ENCODE measurements at places on chromosomes 2 and 18.

DNA sequence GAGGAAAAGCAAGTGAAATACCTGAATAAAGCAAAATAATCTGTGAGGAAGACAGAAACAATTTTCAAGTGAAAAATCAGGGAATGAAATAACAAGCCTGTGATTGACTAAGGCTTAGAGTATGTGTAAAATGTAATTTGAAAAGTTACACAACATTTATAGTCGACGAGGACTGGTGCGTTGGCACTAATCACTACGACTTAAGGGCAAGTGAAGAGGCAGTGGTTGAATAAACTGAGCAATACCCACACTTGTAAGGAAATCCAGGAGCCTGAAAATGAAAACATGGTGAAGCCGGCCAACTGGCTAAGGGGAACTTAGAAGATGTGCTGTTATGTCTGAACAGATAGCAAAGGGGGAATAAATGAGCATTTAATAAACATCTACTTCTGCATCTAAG lies 13.4 kb downstream of the DOK1 start:
- peak; percentile 74 for DNase-seq

GRCh38 chr18:74468547-74469061 lies 11.5 kb upstream of the DIPK1C start:
- peak; percentile 22 for DNase-seq

- no peak for DNase-seq
Observed at GRCh38 chr2:118340103-118340502, 251.8 kb downstream of the INSIG2 start.

DNA sequence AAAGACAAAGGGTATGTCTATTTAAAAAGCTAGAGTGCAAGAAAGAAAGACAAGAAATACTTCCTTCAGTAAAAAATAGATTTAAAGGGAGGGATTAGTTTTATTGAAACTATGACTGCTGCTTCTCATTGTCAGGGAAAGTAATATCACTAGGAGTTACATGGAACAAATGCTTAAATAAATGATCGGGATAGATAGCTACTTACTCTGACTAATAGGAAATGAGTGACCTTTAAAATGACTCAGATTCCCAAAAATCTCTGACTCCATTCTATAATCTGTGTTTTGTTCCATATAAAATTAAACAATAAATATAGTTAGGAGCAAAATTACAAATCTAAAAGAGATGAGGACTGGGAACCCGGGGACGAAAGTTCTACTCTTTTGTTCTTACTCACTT lies 669.3 kb downstream of the NR4A2 start:
- DNase-seq = no peak

DNA sequence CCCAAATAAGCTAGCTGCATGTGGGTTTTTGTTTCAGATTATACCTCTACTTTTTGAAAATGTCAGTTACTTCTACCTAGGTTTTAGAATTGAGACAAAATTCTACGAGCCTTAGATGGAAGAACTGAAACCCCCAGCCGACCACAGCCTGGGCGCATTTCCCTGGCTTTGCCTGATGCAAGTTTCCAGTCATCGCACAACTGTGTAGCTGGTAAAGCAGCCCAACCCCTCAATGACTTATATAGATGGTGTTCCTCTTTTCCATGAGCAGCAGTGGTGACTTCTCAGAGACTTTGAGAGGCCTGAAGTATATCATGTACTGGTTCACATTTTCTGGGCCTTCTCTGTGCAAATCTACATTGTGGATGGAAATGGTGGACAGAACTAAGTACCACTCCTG lies 515.4 kb upstream of the RAB6C start:
- DNase-seq = no peak

GRCh38 chr2:181686576-181687185 lies 6.4 kb upstream of the NEUROD1 start:
- DNase-seq = no peak

- DNase-seq = no peak
Observed at GRCh38 chr2:178844269-178844668, 37.0 kb upstream of the TTN start.

DNA sequence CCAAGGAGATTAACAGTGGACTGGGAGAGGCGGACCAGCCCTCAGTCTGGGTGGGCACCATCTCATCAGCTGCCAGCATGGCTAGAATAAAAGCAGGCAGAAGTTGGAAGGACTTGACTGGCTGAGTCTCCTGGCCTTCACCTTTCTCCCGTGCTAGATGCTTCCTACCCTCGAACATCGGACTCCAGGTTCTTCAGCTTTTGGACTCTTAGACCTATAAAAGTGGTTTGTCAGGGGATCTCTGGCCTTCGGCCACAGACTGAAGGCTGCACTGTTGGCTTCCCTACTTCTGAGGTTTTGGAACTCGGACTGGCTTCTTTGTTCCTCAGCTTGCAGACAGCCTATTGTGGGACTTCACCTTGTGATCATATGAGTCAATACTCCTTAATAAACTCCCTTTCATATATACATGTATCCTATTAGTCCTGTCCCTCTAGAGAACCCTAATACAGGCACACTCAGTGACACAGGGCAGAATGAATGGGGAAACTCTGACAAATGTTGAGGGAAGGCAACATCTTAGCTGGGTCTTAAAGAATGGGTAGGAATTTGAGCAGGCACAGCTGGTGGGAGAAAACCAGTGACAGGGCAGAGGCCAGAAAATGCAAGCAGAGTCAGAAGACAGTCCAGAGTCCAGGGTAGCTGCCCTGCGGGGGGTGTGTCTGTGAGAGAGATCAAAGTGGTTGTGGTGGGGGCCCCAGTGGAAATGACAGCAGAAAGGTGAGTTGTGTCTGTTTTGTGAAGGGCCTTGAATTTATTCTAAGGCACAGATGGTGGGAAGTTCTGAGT lies 108.1 kb upstream of the CD302 start:
- DNase-seq = no peak

DNA sequence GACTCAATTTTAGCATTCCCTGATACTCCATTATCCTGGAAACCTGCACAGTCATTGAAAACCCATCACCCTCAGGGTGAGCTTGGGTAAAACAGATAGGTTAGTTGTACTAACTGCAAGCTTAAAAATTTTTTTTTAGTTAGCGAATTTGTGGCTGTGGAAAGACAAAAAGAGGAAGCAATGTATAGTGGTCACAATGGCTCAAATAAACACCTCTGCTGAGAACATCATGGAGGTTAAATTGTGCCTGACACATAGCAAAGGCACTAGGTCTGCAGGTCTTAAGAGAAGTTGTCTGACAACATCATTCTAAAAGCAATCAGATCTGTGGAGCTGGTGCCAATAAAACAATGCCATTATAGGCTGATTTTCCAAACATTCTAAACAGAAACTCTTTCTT lies 84.4 kb upstream of the CAVIN2 start:
- DNase-seq = no peak

GRCh38 chr2:226601881-226602662 lies 197.5 kb downstream of the IRS1 start:
- DNase-seq = no peak

GRCh38 chr2:73852020-73852419 lies 23.3 kb downstream of the STAMBP start:
- peak; percentile 94 for DNase-seq

DNA sequence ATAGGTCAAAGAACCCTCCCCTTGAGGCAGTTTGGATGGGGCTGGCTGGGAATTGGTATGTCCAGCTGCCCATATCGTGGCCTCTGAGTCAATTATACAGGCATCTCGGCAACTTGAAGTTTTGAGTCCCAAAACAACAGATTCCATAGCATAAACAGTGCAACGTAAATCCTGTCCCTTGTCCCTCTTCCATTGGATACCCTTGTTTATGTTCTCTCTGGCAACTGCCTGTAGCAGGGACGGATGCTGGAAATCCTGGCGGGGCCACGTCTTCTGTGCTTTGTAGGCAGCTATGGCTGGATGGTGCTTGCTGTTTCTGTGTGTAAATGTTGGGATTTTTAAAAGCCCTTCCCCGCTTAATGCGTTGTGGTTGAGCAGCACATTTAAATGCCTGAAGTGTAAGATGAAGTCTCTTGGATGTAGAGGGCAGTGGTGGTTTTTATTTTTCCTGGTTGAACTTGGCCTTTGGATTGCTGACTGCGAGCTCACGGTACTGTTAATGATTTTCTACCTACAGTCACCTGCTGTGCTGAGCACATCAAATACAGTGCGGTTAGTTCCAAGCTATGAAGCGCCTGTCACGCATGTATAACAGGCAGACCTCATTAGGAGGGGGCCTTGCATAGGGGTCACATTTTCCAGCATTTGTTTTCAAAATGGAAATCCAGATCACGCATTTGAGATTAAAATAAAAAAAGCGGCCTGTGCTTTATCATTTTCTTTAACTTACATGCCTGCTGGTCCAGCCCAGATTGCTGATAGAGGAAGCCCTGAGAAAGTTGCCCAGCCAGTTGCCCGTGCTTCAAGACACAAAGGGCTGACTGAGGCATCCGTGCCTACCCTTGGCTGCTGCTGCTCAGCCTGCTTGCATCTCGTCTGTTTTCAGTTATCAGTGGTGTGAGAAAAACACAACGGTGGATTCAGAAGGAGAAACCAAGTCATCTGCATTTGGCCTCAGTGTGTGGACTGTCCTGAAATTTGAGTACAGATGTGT lies 84.7 kb downstream of the NEDD4L start:
- no peak for DNase-seq

DNA sequence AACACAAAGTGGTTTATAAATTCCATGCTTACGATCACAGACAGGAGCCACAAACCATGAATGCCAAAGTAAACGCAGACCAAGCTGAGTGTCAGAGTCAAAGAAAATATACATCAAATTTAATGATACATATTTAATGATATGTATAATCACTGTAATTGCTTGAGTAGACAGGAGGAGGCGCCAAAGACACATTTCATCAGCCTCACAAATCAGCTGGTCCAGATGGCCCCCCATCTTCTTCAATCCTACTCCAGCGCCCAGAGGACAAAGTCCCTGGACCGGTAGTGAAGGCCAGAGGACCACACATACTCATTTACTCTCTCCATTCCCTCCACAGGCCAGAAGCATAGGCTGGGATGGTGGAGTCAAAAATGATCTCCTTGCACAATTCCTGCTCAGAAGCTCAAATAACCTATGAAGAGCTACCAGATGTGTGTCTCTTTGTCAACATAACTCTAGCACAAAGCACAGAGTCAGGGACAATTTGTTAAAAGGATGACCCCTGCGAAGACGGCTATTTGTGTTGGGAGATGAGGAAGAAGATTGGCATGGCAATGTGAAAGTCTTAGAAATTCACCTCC lies 149.3 kb upstream of the PGAP1 start:
- DNase-seq = no peak

DNA sequence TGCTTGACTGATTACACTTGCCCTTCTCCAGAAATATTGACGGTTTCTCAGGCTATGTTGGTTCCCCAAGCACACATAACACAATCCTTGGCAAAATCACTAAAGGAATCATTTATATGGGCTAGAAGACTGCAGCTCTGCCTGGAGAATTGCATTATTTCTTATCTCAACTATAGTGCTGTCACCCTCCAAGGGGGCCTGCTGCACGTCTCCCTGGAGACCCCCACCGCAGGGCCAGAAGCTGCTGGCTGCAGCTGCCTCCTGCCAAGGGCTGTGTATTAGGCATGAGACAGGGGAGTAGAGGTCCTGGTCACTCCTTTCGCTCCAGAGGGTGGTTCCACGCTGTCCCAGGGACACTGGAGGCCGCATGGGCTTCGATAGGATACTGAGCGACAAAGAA lies 76.6 kb downstream of the LRRC30 start:
- DNase-seq = no peak

GRCh38 chr18:57954935-57955334 lies 89.1 kb upstream of the NEDD4L start:
- no peak for DNase-seq

DNA sequence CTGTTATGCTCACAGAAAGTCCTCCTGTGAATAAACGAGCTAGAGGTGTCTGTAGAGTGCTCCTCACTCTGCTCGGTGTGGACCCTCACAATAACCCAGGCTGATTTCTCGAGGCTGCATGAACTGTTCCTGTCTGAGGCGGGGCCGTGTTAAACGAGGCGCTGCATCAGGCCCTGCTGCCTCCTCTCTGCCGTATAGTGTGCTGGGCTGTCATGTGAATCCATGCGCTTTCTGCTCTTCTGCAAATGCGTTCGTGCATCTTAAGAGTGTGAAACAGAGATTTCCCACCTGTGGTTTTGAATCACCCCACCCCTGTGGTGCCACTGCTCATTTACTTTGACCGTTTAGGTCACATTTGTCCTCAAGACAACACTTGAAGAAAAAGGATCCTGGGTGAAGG lies 26.2 kb downstream of the TRAF3IP1 start:
- DNase-seq = no peak

DNA sequence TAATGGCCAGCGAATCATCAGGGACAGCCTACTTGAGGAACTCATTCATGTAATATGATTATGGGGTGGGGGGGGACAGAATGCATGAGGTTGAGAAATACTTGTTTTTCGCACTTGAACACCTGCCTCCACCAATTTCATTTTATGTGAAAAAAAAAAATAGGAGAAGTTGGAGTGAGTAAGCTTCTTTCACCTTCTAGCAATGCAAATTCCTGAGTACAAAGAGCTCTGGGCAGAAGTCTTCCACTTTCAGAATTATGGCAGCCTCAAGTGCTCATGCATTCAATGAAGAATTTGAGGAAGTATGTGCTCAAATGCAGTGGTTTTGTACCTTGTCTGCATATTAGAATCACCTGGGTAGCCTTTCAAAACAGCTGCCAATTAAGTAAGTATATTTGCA lies 40.1 kb upstream of the GPD2 start:
- no peak for DNase-seq

DNA sequence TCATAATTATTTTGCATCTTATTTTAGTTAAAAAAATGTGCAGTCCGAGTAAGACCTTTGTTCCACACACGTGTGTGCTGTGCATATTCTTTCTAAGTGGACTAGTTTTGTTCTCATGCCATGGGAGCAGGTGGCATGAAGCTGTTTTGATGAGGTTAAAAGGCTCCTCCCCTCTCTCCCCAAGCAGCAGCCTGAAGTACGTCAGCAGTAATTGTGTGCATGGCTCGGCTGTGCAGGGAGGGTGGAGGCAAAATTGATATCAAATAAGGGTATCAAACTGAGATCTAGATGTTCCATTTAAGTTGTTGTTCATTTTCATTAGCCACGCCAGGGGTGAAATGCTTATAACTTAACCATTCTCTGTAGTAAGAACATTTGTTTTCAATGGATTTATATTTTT lies at the start of gene NYAP2:
TSS of gene NYAP2 (plus strand) at position 207 of the 400 bp plus-strand sequence. CDS start 9,171 bp downstream, outside the sequence.
- no peak for DNase-seq

GRCh38 chr18:23542461-23542860 lies 39.1 kb downstream of the RMC1 start:
- DNase-seq = no peak

GRCh38 chr2:164545484-164545883 lies 75.8 kb downstream of the GRB14 start:
- DNase-seq = no peak

GRCh38 chr2:152319822-152320570 lies 15.0 kb upstream of the FMNL2 start:
- peak; percentile 39 for DNase-seq

DNA sequence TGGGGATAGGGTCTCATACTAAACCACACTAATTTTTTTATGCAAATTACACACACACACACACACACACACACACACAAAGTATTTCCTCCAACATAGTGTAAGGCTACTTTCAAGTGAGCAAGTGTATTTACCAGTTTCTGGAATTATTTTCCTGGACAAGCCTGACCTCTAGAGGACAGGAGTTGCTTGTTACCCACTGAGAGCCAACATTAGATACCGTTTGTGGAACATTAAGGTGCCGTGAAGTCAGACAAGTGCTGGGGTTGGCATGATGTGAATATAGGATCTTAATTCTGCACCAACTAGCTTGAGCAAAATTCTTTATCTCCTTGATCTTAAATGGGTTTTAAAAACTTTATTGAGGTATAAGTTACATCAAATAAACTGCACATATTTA lies 39.3 kb upstream of the SERPINB2 start:
- DNase-seq = peak; percentile 50

All from A172 (cell line).